ENCODE measurements at places on chromosomes 1 and 21.

- DNase-seq: peak; percentile 72
These were observed 4.7 kb downstream of the MR1 start for GRCh38 chr1:181038399-181038873.

DNA sequence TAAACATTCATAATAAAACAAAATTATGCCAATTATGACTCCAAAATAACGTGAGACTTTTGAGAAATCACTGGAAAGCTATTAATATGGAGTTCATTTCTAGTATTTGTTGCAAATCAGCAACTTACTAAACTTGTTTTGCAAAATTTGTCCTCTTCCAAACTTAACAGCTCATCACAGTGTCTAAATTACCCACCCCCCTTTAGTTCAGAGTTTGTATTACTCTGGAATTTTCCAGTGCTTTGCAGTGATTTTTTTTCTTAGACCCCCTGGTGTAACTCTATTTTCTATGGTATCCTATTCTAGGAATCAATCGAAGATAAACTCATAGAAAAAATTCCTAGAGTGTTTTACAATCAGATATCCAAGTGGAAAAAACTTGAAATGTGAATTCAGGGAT lies 72.4 kb upstream of the CACHD1 start:
- no peak for DNase-seq

DNA sequence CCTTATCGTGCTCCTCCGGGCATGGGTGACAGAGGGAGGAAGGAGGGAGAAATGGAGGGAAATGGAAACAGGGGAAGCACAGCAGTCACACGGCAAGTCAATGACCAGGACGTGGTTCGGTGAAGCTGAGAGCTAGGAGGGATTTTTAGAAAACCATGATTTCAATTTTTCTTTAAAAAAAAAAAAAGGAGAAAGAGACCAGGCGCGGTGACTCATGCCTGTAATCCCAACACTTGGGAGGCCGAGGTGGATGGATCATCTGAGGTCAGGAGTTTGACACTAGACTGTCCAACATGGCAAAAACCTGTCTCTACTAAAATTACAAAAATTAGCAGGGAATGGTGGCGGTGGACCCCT lies 776 bp upstream of the TNFRSF9 start:
- peak; percentile 27 for DNase-seq

- DNase-seq: no peak
These were observed 3.4 kb upstream of the CHD5 start for GRCh38 chr1:6183520-6183989.

- DNase-seq: no peak
These were observed 18.0 kb downstream of the IER5 start for GRCh38 chr1:181106479-181106878.

DNA sequence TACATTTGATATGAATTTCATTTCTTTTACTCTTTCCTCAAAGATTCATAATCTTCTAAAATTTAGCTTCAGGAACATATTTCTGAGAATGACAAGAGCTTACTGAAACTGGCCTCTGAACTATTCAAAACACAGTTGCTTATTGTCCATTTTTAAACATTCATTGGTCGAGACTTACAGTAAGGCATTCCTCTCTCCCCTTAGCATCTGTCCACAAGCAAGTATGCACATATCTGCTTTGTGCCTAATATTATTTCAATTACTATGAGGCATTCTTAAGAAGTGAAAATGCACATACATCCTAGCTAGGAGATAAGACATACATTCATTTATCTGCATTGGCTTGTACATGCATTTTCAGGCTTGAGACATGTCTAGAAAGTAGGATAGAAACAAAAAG lies 488.7 kb downstream of the PTBP2 start:
- DNase-seq: no peak

DNA sequence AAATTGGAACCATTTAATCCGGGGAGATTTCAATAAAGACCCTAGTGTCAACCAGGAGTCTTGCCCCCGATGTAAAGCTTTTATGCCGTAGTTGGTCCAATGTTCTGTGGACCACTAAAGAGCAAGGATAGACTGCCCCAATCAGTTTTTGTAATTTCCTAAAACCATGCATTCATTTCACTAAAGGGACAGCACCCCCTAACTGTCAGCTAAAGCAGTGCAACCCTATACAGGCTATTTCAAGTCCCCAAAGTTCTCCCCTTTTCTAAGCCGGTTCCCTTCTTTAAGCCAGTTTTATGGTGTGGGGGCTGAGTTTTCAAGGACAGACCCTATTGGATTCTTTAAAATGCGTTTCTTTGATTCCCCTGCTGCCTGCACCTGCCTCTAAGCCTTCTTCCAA lies 12.7 kb upstream of the PDPN start:
- DNase-seq: peak; percentile 11

DNA sequence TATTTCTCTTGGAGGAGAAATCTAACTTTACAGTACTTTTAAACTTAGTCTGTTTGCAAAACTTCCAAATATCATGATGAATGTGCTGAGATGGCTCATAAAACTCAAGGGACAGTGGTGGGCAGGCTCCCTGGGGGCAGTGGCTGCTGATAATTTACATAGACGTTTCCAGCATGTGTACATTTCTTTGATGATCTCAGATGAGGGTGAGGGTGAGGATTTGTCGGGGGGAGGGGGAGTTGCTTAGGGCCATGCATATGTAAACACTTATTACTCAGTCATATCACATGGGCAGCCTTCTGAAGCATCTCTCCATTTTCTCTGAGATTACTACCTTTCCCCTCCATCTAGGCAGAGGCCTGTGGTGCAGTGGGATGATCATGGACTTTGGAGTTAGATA lies 152.9 kb upstream of the HMGB4 start:
- no peak for DNase-seq

- DNase-seq: no peak
These were observed 40.6 kb downstream of the EEIG2 start for GRCh38 chr1:108600504-108600903.

DNA sequence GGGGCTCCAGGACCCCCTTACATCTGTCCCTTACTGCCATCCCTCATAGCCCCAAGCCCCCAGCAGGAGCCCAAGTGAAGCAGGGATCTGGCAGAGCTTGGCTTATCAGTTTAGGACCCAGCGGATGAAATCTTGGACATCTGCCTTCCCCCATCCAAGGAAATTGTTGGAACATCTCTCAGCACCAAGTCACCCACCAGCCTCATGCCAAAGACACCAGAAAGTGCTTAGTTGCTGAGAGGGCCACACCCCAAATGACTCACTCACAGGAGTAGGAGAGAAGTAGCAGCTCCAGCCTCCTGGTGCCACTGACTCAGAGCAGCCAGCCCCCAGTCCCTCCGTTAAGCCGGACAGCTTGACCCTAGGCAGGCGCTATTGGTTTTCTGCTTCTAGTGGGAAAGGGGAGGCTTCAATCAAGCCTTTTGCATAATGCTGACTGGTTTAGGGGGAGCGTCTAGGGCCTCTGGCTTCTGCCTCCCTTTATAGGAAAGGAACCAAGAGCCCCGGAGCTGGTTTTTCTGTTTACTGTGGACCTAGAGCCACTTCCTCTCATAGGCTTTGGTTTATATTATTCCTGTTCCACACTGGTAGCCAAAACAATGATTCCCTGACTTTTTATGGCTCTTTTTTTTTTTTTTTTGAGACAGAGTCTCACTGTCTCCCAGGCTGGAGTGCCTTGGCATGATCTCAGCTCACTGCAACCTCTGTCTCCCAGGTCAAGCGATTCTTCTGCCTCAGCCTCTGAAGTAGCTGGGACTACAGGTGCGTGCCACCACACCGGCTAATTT lies 114.2 kb upstream of the IPO9 start:
- DNase-seq: peak; percentile 97

- no peak for DNase-seq
These were observed 2.6 kb downstream of the PFDN2 start for GRCh38 chr1:161115132-161115711.

DNA sequence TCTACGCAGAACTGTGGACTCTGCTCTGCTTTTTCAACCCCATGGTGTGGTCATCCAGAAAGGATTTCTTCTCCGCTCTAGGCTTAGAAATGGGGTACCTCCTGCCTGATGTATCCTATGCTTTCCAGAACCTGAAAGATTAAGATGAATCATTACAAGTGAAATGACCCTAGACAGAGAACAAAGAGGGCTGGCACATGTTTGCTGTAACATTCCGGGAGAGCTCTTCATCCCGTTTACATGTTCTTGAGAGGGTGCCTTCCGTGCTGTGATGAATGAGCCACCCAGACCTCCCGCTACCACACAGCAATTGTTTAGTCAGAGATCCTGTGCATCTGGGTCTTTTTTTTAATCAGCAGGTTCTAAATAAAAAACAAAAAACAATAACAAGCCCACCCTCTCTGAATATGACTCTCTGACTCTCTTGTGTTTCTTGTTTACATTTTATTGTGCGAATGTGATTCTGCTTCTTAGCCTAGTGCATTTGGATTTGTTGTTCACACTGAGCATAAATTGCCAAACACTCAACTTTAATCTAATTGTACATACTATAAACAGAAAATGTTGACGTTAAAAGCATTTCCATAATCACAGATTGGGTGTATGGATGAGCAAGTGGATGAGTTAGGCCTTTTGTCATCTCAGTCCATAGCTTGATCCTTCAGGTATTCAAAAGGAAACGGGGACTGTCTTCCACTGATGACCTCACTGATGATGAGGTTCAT lies 87.1 kb downstream of the GPR88 start:
- no peak for DNase-seq

DNA sequence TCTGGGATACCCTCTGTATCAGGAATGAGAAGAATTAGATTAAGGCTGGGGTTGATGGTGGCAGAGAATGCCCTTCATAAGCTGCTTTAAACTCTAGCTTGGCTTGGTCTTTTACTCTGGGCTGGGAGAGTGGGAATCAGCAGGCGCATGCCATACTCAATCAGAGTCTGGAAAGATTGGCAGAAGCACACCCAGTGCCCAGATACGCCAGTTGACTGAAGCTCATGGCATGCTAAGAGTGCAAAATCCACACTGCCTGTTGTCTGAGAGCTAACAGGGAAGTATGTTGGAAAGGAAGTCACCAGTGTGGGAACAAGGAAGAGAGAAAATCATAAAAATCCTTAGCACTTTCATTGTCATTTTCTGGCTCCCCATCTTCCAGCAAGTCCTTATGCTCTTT lies 53.0 kb downstream of the HMCN1 start:
- no peak for DNase-seq

DNA sequence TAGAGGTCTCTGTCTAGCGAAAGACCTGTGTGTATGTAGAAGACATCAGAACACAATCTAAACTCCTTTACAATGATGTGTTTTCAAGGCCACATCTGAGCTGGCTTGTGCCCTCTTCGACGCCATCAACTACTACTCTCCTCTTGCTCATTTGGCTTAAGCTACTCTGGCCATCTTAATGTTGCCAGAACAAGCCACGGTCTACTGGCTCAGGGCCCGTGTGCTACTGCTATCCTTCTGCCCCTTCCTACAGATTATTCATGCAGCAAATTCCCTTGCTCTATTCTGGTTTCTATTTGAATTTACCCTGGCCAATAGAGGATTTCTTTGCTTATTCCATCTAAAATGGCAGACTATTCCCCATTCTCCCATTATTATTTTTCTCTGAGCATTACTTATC lies 121.7 kb downstream of the ZZZ3 start:
- DNase-seq: no peak

DNA sequence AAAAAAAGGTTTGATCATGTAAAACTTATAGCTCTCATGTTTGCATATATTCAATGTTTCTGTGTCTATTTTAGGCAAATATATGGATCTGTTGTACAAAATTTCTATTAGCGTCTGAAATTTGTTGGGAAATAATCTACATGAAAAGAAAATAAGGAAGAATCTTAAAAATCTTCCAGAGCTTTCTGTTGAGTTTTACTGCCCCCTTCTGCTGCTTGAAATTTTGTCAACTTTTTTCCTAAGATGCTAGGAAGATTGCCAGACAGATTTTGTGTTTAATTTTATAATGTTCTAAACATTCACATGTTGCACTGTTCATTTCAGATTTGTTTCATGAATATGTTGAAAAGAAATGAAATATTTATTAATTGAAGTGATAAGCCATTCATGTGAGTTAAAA lies 2.5 kb upstream of the PTGS2 start:
- peak; percentile 57 for DNase-seq

GRCh38 chr1:100791586-100791985 lies 72.0 kb downstream of the VCAM1 start:
- no peak for DNase-seq
